ENCODE measurements at places on chromosomes 7 and 10.

GRCh38 chr10:123380491-123381085 lies 226.4 kb downstream of the BUB3 start:
- DNase-seq: peak; percentile 32

DNA sequence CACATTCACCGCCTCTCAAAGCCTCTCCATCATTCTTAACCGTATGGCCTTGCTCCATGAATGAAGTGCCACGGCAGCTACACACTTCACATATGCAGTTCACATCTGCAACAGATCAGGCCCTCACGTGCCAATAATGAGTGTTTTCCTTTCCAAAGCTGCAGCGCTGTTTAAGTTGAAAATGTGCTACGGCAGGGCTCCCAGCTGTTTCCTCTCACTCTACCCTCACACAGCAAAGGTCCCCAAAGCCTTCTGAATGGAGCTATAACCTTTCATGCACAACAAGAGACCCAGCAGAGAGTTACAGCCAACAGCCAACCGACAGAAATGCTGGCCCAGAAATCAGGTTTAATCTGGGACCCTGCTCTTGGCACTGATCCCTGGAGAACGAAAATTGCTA lies 236.1 kb downstream of the ELMO1 start:
- no peak for DNase-seq

DNA sequence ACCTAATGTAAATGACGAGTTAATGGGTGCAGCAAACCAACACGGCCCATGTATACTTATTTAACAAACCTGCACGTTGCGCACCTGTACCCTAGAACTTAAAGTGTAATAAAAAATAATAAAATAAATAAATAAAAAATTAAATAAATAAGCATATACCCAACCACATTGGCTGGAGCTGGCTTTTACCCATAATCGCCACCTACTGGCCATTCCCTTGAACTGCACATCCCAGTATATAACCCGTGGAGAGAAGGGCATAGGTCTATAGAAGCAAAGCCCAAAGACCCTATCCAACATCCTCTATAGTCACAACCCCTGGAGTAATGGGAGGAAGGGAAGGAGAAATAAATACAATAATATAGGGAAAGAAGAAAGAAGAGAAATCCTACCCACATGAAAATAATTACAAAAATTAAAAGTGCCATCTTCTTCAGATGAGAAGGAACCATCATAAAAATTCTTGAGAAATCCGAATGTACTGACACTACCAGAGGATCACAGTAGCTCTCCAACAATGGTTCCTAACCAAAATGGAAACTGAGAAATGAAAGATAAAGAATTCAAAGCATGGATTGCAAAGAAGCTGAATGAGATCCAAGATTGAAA lies 65.6 kb downstream of the TWIST1 start:
- DNase-seq: peak; percentile 41

- no peak for DNase-seq
Measured at GRCh38 chr7:128217967-128218652, 23.0 kb upstream of the LEP start.

DNA sequence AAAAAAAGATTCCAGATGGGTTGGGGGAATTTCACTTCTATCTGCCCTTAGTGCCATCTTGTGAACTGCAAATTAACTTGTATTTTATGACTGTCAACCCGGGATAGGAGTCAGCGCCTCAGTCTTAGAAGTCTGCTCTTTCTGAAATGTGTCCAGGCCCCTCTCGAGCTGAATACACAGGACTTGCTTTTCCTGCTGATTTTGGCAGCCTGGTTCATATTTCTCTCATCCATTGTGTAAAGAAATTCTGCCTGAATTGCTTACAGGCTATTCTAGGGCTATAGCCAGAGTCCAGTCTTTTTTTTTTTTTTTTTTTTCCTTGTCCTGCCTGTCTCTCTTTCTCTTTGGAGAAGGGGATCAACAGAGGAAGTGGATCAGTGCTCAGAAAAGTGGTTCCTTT lies 24.6 kb downstream of the GATA3 start:
- no peak for DNase-seq

- DNase-seq: no peak
Measured at GRCh38 chr7:37362802-37363201, 85.9 kb downstream of the ELMO1 start.

DNA sequence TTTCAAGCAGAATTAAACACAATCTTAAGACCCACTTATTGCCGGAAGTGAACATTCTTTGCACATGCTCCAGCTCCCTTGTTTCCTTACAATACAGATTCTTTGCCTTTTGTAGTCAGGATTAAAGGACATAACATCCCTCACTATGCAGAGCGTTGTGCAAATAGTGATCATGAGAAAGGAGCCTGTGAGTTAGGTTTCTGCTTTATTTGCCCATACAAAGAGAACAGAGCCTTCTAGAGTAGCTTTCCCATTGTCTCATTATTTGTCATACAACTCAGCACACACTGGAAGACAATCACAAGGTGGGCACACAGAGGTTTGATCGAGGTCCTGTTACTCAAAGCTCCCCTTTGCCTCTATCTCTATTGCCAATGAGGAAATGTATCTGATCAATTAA lies 48.2 kb upstream of the WDR11 start:
- DNase-seq: no peak

GRCh38 chr10:132194726-132195125 lies 8.0 kb downstream of the DPYSL4 start:
- no peak for DNase-seq

DNA sequence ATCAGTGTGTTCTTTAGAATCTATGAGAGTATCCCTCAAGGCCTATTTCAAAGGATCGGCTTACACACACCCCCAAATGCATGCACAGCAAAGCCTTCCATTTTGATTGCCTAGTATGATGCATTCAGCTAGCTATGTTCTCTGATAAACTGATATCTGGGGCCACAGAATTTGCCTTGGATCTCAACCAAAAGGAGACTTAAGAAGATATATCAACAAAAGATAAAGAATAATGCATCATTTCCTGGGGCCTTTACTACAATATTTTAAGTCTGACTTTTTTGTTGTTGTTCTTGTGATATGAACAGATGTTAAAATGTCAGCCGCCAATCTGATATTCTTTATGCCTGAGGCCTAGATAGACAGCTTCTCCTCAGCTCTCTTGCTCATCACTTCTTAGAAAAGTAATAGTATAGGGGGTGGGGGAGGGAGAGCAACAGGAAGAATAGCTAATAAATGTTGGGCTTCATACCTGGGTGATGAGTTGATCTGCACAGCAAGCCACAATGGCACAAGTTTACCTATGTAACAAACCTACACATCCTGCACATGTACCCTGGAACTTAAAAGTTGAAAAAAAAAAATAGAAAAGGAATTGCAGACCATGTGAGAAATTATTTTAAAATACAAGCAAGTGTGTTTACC lies 792.9 kb upstream of the GHITM start:
- DNase-seq: no peak

DNA sequence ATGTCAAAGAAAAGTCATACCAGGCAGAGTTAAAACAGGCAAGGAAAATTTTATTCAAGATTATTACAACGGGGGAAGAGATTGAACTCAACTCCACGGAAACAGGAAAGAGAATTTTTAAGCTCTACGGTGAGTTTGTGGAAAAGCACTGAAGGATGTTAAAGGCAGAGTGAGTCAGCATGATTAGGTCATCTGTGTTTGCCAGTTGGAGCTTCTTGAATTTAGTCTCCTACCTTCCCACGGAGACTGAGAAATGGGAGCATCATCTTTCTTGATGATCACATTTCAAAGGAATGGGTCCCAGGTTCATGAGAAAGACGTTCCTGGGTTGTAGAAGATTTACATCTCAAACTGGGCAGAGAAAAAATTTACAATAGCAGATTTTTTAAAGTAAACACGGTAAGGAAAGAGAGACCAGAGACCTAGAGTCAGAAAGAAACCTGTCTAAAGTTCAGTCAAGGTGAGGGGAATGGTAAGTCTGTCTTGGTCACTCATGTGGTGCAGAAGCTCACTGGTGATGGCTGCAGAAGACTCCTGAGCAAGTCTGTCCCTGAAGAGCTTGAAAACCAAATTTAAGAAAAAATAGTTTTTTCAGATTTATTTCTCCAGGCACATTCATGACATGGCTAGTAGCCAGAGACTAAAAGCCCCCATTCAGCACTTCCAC lies 516.9 kb upstream of the LRRN3 start:
- DNase-seq: peak; percentile 34

DNA sequence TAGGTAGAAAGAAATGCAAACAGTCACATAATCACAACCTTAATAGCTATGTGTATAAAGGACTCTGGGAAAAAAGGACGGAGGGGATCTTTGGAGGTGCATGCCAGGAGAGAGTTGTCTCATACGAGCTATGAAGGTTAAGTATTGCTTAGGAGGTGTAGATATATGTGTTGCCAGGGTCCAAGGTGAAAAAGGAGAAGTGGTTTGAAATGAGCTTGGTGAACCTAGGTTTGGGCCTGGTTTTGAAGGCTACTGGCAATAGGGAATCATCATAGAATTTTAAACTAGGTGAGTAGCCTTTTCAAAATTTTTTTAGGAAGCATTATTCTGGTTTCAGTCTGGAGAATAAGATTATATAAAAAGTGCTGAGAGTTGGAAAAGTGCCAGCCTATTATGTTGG lies 336.8 kb downstream of the AUTS2 start:
- no peak for DNase-seq

GRCh38 chr7:43546231-43546630 lies 36.7 kb upstream of the STK17A start:
- no peak for DNase-seq

DNA sequence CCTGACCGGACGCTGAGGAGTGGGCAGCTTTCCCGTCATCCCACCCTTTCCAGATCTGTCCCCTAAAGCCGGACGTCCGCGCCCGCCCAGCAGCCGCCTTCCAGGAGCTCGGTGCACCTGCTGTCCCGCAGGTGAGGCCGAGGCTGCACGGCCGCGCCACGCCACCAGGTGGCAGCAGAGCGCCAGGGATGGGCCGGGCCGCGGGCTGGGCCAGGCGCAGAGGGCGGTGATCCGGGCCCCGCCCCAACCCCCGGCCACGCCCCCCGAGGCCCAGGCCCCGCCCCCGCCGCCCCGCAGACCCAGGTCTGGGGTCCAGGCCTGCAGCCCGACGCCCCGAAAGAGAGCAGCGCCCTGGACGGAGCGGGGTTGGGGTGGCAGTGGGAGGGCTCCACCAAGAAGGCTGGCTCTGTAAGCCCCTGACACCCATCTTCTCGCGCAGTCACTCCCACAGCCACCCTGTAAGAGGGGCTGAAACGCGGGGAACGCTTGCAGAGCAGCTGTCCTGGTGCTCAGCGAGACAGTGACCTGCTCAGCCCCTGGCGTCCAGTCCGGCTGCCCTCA lies 32.2 kb downstream of the FOXL3 start:
- DNase-seq: peak; percentile 87

DNA sequence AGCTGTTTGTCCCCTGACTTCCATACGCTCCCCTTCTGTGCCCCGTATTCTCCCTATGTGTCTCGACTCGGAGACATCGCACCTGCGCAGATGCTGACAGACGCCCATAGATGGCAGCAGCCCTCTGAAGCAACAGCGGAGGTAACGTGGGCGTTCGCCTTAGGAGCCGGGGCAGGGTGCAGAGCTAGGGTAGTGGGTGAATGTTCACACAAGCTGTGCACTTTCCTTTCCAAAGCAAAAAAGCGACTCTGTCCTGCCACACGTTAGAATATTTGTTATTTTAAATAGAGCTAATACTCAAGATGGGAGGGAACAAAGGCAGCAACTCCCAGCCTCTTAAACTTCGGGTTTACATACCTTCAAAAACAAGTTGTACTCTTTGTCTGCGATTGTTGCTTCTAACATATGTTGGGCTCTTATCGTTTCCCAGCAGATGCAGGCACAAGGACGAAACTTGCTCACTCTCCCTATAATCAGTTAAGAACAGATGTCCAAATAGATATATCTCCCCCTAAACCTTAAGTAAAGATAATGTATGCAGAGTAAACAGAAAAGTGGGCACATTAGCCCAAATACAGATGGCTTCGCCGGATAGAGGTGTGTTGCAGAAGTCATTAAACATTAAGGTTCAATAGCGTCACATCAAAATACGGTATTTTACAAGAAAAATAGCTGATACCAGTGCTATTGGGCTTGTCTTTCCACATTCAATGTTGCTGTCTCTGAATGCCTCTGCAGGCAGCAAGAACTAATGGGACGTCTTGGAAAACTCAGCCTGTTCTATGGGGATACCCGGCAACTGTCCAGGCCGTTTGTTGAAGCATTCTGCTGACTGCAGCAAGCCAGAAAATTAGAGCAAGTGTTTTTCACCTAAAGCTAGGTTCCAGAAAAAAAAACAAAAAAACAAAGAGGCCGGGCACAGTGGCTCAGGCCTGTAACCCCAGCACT lies 340.3 kb upstream of the PRKCQ start:
- peak; percentile 69 for DNase-seq

GRCh38 chr7:122307228-122307621 lies 2.7 kb upstream of the FEZF1 start:
- DNase-seq: no peak

- no peak for DNase-seq
Measured at GRCh38 chr7:140888087-140888486, 36.6 kb downstream of the BRAF start.

DNA sequence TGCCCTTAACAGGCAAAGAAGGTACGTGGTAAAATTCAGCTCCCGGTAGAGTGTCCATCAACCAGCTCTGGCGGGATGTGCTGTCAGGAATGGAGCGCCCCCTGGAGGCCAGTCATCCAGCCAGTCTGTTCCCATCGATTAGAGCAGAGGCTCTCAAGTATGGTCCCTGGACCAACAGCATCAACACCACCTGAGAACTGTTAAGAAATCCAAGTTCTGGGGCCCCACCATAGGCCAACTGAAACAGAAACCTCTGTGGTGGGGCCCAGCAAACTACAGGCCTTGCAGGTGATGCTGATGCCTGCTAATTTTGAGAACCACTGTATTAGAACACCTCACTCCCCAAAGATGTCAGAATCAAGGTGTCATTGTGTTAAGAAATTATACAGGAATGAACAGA lies 109.2 kb downstream of the DPY19L1 start:
- no peak for DNase-seq

- DNase-seq: no peak
Measured at GRCh38 chr10:124899151-124899550, 42.8 kb upstream of the ZRANB1 start.

DNA sequence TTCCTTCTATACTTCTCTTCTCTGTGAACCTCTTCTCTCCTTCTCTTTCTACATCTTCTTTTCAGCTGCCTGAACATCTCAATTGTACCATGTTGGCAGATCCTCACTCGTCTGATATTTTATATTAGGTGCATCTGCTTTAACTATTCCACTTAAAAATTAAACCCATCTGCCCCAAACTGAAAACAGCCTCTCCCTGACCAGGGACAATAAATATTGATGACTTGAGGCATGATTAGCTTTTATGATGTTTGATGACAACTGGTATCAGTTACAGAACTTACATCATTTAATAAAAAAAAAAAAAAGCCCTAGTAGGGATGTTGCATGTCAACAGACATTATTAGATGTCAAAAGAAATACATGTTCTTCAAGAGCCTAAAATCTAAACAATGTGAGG lies 79.8 kb upstream of the HABP2 start:
- no peak for DNase-seq

Data from RWPE1 (cell line).